ENCODE measurements at places on chromosomes 2 and 18.
A peak's percentile ranks its signal among the peaks of the same experiment; 100 is the strongest.

DNA sequence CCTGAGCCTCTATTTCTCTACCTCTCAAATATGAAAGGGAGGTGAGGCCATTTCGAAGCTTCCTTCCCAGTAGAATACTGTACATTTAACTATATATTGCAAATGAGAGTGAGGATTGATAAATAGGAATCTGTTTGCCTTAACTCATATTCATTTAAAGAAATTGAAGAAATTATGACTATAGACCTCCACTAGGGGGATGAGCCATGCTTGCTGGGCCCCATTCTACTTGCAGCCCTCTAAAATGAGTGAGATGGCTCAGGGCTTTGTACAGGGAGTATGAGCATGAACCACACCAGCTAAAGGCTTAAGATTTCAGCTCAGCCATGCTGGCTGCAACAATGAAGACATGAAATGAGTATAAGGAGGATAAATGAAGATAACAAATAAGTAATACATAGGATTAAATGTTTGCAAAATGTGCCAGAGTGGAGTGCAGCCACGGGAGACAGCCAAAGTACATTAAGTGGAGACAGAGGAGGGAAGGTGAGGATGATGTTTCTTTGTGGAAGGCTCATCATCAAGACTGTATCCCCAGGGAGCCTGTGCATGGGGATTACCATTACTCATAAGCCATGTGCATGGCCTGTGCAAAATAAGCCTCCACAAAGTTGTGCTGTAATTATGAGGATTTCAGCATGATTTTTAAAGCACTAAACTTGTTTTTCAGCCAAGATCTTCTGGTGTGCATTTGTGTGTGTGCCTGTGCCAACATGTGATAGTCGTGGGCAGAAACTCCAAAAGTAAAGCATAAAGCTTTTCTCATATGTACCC, 300.8 kb downstream of the CNTNAP5 start:
- peak; percentile 1 for DNase-seq

DNA sequence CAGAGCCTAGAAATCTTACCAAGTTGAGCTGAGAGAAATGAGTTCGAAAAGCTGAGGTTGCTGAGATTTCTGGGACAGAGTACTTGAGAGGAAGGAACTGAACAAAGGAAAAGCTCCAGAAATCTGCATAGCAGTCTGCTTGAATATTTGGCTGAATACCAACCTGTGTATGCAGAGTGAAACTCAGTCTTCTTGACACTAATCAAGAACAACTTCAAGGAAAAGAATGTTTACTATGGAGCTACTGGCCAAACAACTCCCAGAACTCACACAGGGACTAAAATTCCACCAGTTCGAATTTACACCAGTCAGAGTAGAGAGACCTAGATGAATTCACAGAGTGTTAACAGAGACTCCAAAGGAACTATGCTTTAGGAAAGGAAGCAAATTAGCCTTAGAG, 66.5 kb downstream of the USP37 start:
- DNase-seq: no peak

GRCh38 chr2:46304635-46305034, 7.4 kb downstream of the EPAS1 start:
- DNase-seq: no peak

- no peak for DNase-seq
Observed at GRCh38 chr2:57141269-57141668, 905.3 kb upstream of the VRK2 start.

DNA sequence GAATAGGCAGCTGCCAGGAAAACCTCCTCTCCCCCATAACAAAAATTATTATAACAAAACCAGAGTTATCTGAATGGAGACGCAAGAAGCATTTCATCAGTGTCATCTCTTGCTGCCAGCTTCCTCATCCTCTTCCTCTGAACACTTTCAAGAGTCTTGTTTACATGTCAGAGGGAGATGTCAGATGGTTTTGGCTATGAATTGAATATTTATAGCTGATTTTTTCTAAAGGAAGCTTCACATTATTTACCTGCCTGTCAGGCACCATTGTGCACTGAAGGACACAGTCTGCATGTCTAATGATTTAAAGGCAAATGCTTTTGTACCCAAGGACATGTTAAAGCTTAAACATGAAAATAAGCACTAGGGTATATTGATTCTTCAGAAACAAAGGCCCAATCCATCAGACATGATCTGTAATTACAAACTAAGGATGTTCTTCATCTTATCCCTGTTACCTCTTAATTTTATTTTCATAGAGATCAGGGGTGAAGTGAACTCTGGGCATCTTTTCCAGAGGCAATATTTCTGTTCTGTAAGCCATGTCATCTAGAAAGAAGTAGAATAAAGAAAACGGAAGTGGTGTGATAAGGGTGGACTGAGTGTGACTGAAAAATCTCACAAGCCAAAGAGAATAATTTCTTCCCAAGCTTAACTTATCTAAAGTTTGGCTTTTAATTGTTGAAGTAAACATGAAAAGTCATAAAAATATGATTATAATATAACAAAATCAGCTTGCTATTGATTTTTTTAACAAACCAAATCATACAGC, 168.7 kb downstream of the ANKRD44 start:
- no peak for DNase-seq

- DNase-seq: no peak
Observed at GRCh38 chr2:169819106-169819505, 5.6 kb downstream of the METTL5 start.

- DNase-seq: no peak
Observed at GRCh38 chr2:232674491-232674890, 22.6 kb upstream of the GIGYF2 start.

DNA sequence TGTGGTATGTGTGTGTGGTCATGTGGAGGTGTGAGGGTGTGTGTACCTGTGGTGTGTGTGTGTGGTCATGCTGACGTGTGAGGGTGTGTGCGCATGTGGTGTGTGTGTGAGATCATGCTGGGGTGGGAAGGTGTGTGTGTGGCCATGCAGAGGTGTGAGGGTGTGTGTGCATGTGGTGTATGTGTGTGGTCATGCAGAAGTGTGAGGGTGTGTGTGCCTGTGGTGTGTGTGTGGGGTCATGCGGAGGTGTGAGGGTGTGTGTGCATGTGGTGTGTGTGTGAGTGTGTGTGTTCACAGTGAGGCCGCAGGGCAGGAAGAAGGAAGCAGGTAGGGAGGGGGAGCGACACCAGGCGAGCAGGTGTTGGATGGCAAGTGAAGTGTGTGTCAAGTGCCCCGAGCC, 259.0 kb downstream of the LOXHD1 start:
- DNase-seq: no peak

GRCh38 chr2:224638301-224638823, 53.2 kb upstream of the CUL3 start:
- DNase-seq: no peak

- no peak for DNase-seq
Observed at GRCh38 chr2:135573620-135574019, 42.3 kb downstream of the R3HDM1 start.

GRCh38 chr2:228140934-228141528, 40.5 kb downstream of the SPHKAP start:
- no peak for DNase-seq

- DNase-seq: no peak
Observed at GRCh38 chr2:35598310-35598709, 757.3 kb upstream of the CRIM1 start.

- peak; percentile 24 for DNase-seq
Observed at GRCh38 chr2:142180820-142181533, 50.2 kb upstream of the LRP1B start.

DNA sequence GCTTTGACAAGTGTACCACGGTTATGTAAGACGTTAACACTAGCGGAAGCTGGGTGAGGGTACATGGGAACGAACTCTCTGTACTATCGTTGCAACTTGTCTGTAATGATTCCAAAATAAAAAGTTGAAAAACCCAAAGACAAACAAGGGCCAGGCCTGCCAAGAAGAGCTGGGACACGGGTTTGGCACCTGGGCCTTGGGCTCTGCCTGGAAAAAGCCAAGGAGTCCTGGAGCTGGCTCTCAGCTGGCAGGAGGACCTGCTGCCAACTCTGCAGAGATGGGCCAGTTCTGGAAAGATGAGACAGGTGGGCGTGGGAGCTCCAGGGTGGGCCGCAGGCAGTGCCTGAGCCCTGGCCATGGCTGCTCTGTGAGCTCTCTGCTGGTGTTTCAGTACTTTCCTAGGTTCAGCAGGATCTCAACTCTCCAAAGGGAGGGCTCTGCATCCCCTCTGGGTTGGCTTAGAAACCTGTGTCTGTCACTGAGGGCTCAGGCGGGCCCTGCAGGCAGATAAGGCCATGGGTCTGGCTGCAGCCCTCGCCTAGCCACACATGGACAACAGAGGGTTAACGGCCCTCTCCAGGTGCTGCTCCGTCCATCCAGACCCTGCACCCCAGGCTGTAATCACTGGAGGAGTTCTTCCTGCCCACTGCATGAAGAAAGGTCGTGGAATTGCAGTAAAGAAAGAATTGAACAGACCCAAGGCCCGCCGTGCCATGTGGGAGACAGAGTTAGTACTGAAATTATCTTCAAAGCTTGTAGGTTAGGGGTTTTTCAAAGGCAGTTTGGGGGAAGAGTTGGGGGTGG, 89.9 kb downstream of the RHOB start:
- DNase-seq: no peak

GRCh38 chr2:156430980-156431358, 5.2 kb upstream of the GPD2 start:
- DNase-seq: peak; percentile 72

- no peak for DNase-seq
Observed at GRCh38 chr2:86416146-86416545, 25.0 kb upstream of the KDM3A start.

- no peak for DNase-seq
Observed at GRCh38 chr2:216698293-216698692, 2.9 kb upstream of the IGFBP5 start.

DNA sequence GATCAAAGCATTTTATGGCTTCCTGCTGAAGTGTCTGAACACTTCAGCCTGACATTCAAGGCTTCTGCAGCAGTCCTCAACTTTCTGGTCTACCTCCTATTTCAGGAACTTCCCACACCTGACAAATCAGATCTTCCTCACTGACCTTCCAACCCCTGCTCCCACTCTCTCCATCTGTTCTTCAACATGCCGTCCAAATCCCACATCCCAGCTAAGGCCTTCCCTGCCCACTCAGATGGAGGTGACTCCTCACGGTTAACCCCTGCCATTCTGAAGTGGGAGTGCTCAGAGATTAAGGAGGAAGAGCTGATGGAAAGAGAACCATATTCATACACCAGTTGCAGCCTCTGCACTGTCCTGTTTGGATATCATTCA, 104.8 kb downstream of the POLR1A start:
- DNase-seq: no peak

GRCh38 chr2:56450047-56450446, 266.3 kb downstream of the CCDC85A start:
- no peak for DNase-seq

DNA sequence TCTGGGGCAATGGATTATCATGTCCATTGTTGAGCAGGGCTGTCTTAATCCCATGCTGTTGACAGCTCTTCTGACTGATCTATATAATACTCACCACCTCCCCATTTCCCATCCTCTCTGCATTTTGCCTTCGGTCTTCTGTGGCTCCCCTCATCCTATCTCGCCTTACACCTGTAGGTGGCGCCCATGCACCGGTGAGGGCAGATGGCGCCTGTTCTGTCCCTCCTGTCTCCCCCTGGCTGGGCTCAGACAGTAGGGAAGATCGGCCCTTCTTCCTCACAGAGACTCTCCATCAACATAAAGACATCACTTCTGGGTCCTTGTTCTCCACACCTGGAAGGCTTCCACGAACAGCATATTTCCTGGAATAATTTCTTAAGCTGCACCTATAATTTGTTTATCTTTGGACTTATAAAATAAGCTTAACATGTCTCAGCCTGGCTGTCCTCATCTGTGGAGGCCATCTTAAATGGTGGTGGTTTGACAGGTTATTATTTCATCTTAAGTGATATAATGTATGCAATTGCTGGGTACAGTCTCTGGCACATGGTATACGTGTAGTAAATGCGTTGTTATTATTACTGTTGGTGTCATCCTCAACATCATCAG, 10.9 kb upstream of the CDH20 start:
- peak; percentile 64 for DNase-seq

- no peak for DNase-seq
Observed at GRCh38 chr2:12826781-12827180, 110.0 kb downstream of the TRIB2 start.

DNA sequence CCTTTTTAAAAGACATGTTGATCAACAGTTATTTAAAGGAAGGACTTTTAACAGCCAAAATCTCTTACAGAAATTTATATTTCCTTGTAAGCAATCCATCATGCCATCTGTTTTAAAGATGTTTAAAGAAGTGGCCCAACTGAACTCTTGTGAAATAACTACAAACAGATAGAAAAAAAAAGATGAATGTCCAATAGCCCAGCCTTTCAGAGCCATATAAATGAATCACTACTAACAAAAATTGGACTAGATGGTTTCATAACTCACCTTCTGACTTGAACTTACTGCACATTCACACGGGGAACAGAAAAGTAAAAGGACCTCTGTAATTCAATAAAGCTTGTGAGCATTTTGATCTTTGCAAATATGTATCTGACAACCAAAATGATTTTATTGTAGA, 319.0 kb upstream of the CHAC2 start:
- peak; percentile 7 for DNase-seq

DNA sequence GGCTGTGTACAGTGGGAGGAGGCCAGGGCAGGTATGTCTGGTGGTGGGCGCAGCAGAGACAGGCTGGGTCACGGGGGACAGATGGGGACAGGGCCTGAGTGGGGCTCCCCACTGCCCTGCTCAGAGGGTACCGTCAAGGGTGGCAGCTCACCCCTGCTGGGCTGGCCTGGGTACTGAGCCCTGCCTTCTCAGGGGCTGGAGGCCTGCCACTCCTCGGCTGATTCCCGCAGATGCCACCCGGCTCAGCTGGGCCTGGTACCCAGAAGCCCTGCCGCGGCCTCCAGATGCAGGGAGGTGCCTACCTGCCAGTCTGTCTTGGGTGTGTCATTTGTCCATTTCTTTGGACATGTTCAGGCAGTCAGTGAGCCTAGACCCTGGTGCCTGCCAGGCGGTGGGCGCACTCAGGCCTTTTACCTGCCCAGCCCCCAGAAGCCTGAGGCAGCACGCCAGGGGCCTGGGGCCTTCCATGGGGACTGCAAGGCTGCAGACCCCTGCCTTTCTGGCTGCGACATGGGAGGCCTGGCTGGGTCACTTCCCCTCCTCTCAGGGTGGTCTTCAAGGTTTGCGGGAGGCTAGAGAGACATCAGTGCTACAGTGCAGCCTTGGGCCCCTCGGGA, 3.3 kb downstream of the SNORC start:
- DNase-seq: no peak
